ENCODE measurements at places on chromosomes 6 and 20.

DNA sequence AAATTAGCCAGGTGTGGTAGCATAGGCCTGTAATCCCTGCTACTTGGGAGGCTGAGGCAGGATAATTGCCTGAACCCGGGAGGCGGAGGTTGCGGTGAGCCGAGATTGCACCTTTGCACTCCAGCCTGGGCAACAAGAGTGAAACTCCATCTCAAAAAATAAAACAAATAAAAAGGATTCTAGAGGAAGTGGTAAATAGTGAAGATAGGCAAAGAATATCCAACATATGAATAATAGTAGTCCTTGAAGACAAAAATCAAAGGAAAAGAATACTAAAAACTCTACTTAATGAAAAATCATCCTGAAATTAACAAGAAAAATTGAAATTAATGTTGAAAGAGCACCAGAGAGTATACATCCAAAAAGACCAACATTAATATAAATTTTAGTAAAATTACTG is 67.0 kb upstream of the MRAP2 start:
- DNase-seq = no peak

GRCh38 chr6:90184334-90185298 is 112.0 kb downstream of the BACH2 start:
- no peak for DNase-seq

DNA sequence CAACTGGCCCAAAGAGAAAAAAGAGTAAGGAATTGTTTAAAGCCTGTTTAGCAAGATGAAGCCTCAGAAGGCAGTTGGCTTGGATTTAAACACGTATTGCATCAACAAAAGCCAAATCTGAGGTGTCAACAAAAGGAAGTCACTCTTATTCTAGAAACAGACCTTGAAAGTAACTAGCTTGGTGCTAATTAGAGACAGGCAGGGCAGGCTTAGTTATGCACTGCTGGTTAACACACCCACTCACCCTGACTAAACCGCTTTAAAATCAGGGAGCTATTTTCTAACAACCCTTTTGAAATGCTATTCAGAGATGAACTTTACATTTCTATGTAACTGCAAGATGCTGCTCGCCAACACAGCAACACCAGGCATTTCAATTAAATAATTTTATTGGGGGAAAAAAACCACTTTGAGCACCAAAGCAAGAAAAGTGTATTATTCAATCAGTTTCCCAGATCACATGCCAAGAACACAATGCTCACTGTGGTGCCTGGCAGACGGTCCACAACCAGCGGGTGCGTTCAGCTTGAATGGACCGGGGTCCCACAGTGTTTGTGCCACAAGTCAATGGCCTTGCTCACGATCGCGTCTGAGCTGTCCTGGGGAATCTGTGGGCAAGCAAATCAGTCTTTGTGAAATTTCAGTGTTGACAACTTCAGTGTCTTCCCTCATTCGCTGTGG is 23.6 kb downstream of the TBC1D7 start:
- no peak for DNase-seq

DNA sequence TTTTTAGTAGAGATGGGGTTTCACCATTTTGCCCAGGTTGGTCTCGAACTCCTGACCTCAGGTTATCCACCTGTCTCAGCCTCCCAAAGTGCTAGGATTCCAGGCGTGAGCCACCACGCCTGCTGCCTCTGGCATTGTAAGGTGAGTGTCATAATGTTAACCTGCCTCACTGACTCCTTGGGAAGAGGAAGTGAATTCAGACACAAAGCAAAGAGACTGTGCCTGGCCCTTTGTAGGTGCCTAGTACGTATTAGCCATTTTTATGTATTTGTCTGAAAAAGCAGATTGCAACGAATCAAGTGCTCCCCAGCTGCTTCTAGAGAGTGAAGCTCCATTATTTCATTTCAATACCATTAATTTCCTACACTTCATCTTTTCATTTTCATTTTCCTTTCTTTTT is 260.5 kb downstream of the SAMD5 start:
- no peak for DNase-seq

GRCh38 chr20:12970372-12970821 is 38.4 kb upstream of the SPTLC3 start:
- no peak for DNase-seq

GRCh38 chr6:110710115-110710514 is 105.2 kb downstream of the CDK19 start:
- DNase-seq = no peak

GRCh38 chr20:5003626-5004025 is 2.3 kb upstream of the SLC23A2 start:
- no peak for DNase-seq

- DNase-seq = no peak
These were observed 270.2 kb downstream of the SMOC2 start for GRCh38 chr6:168711049-168711640.

DNA sequence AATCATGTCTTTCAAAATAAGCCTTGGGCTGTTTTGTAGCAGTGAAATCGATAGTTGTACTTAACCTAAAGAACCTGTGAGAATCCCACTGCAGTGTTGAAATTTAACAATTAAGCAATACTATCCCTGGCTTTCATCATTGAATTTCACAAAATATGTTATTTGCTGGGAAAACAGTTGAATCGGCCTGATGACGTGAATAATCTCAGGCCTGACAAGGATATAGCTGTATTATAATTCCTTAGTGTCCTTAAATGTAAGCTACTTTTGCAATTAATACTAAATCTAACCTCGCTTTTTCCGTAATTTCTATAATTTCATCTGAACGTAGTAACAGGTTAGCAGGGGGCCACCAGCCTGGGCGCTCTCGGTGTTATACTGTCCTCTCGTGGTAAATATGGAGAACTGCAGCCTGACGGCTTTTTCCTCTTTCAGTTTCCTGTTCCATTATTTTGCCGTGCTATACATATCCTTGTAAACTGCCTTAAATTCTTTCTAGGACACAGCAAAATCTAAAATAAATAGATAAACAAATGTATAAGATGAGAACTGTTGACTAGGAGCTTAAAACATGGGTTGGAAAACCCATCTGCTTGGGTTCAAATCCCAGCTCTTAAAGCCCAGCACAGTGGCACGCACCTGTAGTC is 24.0 kb downstream of the MTFR2 start:
- DNase-seq = peak; percentile 72

DNA sequence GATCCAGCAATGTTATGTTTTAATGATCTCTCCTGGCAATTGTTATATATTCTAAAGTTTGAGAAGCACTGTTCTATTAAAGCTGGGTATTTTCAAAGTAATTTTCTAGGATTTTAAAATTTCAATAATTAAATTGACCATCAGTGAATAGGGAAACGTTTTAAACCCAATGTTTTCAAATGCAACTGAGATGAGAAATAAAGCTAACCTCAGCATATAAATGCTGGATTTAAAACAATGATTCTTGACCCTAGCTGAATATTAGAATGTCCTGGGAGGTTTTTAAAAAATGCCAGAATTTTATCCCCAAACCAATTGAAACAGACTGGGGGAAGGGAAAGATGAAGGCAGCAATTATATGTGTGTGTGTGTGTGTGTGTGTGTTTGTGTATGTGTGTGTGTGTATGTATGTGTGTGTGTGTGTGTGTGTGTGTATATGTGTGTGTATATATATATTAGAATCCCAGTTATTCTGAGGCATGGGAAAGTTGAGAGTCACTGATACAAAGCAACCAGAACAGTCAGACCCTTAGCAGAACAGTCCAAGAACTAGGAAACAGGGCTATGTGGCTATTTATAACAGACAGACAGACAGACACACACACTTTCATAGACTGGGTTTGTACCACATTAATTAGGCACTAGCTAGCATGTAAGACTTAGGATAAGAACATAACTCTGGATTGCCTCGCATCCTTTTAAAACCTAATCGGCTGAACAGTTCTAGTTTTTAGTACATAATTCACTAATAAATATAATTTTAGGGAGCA is 107.8 kb downstream of the MAN1A1 start:
- no peak for DNase-seq

- DNase-seq = no peak
These were observed 28.9 kb downstream of the TPD52L1 start for GRCh38 chr6:125182237-125183008.

DNA sequence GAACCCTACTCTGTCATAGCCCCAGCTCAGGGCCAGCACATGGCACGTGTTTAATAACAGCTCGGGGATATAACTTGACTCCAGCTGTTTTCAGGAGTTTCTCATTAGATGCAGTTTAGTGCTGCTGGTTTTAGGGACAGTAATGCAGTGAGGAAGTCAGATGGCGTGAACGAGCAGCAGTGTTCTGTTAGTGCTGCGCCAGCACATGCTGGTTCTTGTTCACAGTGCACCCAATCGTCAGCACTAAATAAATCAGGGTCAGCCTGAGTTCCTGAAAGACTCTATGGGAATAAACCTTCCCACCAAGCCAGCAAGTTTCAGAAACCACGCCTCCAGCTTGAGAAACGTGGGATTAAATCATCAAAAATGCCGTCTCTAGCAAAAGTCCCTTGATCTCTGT is 235.9 kb upstream of the SUPT3H start:
- DNase-seq = no peak

- DNase-seq = no peak
These were observed 1.7 kb downstream of the IP6K3 start for GRCh38 chr6:33744895-33745546.

- no peak for DNase-seq
These were observed 20.3 kb downstream of the BCKDHB start for GRCh38 chr6:80126657-80127345.

DNA sequence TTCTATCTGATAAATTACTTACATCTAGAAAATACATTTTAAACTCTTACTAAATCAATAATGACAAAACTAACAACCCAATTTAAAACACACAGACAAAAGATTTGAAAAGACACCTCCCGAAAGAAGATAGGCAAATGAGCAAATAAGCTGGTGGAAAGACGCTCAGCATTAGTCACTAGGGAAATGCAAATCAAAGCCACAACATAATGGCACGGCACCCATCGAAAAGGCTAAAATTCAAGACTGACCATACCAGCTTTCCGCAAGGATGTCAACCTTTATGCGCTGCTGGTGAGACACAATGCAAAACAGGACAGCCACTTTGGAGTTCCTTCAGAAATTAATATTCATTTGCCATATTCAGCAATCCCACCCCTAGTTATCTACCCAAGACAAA is 25.9 kb downstream of the TAF4 start:
- DNase-seq = no peak

DNA sequence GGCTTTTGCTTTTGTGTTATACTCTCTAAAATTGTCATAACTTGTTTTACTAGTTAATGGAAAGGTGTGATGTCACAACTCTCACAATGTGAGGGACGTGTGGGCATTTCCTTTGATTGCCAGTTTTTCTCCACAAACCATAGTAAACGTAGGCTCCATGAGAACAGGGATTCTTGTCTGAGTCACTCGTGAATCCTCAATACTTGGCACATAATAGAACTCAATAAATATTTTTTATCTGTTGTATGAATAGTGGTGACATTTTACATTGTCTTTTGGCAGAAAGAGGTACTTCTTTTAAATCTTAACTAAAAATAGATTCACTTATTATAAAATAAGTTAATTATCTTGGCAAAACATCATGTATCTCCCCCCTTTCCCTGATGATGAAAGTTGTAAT is 69.0 kb upstream of the CNKSR3 start:
- no peak for DNase-seq

GRCh38 chr20:24340933-24341332 is 128.5 kb upstream of the SYNDIG1 start:
- no peak for DNase-seq

GRCh38 chr6:73639040-73639439 is 14.8 kb downstream of the SLC17A5 start:
- DNase-seq = no peak

GRCh38 chr20:24158281-24158680 is 169.7 kb upstream of the GGTLC1 start:
- DNase-seq = no peak

DNA sequence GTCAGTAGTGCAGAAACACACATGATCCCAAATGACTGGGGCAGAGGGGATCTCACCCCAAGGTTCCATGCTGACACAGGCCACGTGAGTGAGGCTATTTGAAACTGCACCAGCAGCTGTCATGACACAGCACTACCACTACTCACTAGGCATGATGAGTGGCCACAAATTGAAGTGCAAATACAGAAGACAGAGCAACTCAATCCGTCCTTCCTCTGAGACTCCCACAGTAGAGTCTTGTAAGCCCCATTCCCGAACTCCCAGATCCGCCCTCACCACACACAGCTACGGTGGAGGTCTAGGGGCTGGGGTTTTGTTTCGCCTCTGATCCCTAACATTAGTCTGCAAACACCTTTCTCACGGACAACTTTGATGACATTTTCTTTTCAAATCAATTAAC is 113.3 kb upstream of the NUP153 start:
- DNase-seq = no peak
